Memory B cell (primary cell): ENCODE measurements at places on chromosomes 7 and 10.

- no peak for DNase-seq
Observed at GRCh38 chr7:115952832-115953231, 77.7 kb downstream of the TFEC start.

DNA sequence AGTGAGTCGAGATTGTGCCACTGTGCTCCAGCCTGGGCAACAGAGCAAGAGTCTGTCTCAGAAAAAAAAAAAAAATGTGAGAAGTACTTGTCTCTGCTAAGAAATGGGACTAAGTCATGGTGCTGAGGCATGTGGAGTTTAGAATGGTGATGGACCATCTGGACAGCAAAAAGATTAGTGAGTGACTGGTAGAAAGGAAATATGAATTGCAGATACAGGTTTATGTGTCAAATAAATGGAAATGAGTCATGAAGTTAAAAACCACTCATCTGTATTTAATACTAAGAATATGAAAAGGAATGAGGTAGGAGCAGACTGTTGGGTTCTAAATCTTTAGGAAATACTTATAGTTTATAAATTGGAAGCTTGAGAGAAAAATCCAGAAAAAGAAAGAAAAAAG is 625.7 kb upstream of the ANKRD30A start:
- DNase-seq, result no peak

DNA sequence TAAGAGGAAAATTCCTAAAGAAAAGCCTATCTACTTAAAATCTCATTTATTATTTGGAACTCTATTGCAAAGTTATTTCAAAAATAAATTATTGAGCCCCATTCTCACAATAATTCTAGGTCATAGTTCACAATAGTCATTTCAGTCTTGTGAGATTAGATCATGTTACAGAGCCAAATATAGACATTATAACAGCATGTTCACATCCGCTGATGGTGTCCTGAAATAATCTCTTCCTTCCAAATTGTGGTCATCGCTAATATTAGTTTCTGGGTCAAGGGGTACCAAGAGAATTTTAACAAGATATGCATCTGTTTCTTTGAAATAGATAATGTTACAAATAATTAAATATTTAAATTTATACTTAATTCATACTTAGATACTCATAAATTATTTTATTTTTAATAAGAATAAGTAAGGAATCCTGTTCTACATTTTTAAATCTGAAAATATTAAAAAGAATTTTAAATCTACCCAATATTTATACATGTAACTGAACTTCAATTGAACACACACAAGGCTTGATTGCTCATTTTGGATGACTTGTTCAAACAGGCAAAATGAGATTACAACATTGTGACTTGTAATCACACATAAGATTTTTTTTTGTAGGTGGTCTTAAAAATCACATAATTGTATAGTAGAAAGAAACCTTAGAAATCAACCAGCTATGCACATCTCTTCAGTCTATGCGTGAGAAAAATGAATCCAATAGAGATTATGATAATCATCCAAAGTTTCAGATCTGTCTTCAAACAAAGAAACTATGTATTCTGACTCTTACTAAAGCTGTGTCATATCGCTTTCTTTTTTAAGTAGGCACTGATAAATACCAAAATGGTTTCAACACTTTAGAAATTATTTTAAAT is 13.1 kb downstream of the GNAT3 start:
- no peak for DNase-seq

GRCh38 chr10:25072786-25073185 is 56.4 kb downstream of the THNSL1 start:
- DNase-seq, result no peak

DNA sequence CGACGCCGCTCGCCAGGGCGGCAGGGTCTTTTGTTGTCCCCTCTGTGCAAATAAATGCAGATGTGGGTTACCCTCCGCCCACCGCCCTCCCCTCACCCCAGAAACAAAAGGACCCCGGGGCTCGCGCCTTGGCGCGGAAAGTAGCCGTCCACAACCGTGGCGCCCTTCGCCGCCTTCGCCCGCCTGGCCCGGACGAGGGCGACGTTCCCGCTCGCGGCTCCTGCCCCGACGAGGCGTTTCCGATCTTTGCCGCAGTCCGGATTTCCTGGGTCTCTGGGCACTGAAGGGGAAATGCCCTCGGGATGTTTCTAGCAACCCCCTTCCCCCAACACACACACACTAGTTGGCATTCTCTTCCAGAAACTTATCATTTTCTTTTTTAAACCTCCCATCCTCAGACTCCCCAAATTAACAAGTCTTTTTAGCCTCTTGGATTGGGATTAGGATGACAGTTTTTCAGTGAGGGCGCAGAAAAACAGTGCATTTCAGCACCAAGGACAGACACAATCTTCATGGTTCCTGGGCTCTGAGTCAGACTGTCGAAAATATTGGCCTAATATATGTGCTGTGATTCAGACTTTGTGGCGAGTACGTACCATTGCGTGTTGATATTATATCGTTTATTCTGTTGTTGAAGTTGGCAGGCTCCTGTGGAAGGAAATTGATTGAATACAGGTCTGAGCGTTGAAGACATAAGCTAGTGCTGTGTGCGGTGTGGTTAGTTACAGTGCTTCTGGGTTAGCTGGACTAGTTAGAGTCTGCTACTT is 771 bp downstream of the PHYHIPL start:
- no peak for DNase-seq

DNA sequence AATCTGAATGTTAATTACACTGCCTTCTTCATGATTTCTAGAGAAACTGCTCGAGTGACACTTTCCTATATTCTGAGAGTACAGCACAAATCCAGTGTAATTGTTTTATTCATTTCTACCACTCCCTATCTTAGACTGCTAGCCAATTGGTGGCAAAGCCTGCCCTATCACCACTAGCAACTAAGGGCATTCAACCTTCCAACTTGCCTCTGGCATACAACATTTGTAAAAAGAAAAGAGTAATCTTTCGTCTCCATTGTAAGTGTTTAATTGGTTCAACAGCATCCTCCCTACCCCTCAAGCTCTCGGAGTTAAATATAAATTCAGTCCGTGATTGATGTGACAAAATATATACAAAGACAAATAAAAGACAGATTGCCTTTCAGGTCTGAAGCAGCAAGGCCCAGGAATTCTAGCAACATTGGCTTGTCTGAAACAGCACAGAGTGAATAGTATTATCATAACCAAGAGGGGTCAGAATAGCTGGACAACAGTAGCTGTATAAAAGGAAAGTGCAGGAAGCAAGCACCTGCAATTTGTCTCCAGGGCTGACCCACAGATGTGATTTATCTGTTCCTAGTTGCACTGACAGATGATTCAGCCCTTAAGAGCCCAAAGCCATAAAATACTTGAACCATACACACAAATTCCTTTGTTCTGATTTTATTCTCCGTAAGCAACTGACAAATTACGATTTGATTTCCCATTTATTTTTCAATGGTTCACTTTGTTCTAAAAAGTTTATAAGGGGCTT is 47.6 kb upstream of the ANKRD1 start:
- DNase-seq, result no peak

- no peak for DNase-seq
Observed at GRCh38 chr7:100008525-100008924, 6.9 kb upstream of the ZKSCAN1 start.

GRCh38 chr7:41873741-41874140 is 170.9 kb upstream of the INHBA start:
- no peak for DNase-seq

GRCh38 chr7:139571651-139572050 is 48.2 kb downstream of the CLEC2L start:
- DNase-seq, result no peak

DNA sequence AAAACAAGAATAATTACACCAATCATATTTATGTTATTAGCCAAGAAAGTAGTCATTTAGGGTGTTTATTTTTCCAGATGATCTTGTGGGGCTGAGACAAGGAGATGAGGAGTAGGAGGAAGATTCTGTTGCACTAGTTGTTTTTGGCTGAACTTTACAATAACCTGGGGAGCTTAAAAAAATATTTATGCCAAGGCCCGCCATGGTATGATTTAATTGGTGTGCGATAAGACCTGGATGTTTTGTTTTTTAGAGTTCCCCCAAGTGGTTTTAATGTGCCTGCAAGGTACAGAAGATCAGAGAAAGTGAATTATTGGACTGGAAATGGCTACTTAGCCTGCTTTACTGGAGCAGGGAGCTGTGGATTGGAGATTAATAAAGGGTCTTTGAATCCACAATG is 7.1 kb upstream of the ZNF282 start:
- DNase-seq, result no peak

DNA sequence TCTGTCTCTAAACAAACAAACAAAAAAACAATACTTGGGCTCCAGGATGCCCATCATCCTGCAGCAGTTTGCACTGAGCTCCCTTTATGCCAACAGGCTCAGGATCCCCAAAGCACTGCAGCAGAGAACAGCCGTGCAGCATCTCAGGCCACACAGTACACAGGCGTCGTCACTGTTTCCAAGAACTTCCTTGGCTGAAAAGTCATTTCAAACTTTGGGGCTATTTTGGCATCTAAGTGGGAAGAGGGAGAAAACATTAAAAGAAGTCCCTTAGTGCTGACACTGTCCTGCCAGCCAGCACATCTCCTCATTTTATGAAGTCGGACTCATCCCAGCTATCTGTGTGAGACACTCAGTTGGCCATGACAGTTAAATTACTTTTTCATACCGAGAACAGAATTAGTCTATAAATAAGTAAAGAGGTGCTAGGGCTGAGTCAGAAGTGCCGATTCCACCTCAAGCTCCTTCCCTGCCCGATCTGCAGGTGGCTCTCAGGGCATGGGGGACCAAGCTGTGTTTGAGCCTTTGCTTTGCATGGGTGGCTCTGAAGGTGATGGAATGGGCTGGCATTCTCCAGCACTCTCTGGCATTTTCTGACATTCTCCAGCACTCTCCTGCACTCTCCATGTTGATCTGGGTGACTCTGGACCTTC is 68.5 kb downstream of the PTPRN2 start:
- no peak for DNase-seq

DNA sequence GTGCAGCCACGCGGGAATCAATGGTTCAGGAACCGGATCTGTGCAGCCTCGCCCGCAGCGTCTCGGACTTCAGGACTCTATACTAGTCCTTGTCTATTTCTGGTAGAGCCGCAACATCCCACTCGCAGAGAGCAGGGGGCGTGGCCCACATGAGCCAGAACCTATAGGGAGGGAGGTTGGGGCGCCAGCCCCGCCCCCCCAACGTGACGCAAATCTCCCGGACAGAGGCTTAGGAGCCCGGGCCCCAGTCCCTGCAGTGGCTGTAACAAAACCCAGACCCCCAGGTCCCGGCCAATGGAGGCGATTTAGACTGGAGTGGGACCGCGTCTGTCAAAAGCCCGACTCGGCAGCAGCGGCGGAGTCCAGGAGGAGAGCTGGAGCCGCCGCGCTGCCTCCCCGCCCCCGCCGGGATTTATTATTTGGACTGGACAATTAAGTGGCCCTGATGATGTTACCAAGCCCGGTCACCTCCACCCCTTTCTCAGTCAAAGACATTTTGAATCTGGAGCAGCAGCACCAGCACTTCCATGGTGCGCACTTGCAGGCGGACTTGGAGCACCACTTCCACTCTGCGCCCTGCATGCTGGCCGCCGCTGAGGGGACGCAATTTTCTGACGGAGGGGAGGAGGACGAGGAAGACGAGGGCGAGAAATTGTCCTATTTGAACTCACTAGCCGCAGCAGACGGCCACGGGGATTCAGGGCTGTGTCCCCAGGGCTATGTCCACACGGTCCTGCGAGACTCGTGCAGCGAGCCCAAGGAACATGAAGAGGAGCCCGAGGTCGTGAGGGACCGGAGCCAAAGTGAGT is at the start of gene NKX2-3:
Gene NKX2-3 (plus strand): TSS at position 256 of the 809 bp plus-strand sequence. CDS start 190 bp downstream, at position 446.
- DNase-seq, result peak; percentile 27

GRCh38 chr10:48576501-48576900 is 28.4 kb downstream of the ARHGAP22 start:
- DNase-seq, result no peak

DNA sequence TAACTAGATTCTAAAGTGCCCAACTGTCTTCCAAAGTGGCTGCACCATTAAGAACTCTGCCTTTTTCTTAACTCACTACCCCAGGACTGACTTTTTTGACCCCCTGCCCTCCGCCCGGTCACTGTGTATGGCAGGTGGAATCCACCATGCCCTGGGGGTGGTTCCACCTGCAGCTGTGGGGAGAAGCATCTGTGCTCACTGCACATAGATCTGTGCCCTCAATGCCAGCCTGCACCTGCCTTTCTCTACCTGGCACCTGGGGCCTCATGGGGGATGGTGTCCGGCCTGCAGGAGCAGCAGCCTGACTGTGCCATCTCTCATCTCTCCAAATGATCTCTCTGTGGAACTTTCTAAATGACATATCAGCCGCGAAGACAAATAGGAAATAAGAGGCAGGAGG is 353.5 kb downstream of the PAXIP1 start:
- no peak for DNase-seq

GRCh38 chr10:21212348-21212747 is 313.1 kb downstream of the SKIDA1 start:
- DNase-seq, result no peak

DNA sequence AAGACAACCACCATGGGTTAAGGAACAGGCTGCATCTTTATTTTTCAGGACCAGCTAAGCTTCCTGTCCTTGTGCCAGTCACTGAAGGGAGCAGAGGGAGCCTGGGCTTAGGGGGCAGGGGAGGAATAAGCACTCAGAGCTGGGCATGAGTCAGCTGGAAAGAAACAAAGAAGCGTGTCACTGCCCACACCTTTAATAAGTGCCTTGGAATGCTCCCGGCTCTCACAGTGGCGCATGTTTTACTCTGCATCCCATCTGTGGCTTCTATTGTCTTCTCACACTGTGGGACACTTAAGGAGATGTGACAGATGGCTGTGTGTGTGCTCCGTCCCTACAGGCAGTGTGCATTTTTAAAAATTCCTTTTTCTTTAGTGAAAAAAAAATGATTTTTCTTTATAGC is 71.7 kb downstream of the MTURN start:
- no peak for DNase-seq

GRCh38 chr7:115410434-115410820 is 488.5 kb downstream of the MDFIC start:
- no peak for DNase-seq
